ENCODE measurements at places on chromosomes 16 and 17.

DNA sequence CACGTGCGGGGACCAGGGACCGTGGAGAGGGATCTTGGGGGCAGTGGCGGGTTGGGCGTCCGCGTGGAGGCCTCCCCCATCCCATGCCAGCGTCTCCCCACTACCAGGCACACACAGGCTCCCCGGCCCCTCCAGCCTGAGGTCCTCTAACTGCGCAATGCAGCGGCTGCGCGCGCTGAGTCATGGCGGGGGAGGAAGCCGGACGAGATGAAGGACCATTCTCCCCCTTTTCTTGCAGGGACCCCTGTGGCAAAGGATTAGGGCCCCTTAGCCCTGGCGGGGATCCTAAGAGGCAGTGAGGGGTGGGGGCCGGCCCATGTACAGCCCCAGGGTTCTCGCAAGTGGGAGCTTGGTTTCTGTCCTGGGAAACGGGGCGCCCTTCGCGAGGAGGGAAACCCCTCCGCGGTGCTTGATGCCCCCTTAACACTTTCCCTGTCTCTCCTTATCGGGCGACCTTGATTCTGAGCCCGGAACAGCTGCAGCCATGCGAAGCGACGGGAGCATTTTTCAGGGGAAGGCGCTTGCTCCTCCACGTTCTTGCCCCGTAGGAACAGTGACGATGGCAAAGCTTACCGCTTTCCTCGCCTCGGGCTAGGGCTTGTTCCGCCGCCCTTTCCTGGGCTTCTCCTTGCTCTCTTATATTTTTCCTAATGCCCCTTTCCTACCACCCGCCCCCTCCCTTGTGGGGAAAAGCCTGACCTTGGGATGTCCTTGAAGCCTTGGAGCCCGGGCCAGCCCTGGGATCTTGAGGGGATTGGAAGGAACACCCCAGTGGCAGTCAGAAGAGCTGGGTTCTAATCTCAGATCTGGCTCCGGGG lies 592 bp downstream of the ALDOA start:
- DNase-seq, result no peak

- DNase-seq, result no peak
These were observed 3.2 kb downstream of the ZSCAN10 start for GRCh38 chr16:3095869-3096268.

DNA sequence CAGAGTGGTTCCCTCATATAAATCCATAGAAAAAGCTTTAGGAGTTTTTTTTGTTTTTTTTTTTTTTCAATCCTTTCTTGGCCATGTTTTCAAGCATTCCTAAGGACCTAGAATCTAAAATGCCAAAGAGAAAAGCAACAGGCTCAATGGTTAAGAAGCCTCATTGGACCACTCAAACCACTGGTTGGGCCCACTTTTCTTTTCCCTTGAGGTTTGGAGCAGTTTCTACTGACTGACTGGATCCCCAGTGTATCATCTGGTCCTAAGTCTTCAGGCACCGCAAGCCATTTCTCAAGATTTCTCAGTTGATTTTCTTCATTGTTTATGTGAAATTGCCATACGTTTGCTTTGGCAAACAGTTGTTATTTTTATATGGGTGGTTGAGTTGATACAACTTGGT lies 14.4 kb downstream of the METTL9 start:
- no peak for DNase-seq

DNA sequence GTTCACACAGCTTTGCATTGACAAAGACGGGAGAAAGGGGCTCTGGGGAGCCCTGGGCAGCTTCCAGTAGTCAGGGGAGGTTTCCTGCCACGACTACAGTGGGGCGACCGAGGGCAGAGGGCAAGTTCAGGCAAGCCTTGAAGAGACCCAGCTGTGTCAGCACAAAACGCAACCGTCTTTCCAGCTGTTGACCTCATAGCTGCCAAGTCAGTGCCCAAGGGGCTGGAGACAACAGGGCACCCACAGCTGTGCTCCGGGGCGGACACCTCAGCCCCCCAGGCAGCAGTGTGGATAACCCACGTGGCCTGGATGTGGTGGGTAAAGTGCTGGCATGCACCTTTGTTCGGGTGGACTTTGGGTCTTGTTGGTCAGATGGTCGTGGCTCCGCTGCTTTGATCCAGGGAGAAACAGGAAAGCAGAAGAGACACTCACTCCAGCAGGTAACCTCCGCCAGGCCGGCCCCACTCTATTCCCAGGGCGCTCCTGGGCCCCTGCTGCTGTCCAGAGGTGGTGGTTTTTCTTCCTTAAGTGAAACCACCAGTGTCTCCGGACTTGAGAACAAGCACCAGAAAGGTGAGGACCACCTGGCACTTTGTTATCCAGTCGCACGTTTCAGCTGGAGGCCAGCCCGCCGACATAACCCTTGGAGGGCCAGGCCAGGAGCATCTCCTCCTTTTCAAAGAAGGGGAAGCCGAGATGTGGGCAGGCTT lies 17.6 kb upstream of the CBX2 start:
- DNase-seq, result no peak

DNA sequence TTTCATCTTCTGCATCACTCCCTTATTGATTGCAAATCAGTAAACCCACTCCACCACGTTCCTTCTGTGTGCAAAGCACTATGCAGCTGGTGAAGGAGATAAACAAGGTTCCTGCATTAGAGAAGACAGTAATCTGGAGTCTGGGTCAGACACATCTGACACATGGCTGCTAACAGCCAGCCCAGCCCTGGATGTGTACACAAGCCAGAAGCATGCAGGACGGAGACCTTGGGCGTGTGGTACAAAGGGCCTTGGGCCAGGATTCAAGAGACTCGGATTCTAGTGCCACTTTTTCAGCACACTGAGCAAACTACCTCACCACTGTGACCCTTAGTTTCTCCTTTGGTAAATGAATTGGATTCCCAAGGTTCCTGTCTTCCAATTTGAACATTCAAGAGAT lies 86.6 kb upstream of the DNAH9 start:
- DNase-seq, result no peak

GRCh38 chr16:57823836-57824235 lies 21.5 kb upstream of the KIFC3 start:
- no peak for DNase-seq

GRCh38 chr17:55402374-55402773 lies 19.3 kb downstream of the MMD start:
- no peak for DNase-seq

- DNase-seq, result no peak
These were observed 36.2 kb upstream of the PPM1D start for GRCh38 chr17:60563743-60564142.

DNA sequence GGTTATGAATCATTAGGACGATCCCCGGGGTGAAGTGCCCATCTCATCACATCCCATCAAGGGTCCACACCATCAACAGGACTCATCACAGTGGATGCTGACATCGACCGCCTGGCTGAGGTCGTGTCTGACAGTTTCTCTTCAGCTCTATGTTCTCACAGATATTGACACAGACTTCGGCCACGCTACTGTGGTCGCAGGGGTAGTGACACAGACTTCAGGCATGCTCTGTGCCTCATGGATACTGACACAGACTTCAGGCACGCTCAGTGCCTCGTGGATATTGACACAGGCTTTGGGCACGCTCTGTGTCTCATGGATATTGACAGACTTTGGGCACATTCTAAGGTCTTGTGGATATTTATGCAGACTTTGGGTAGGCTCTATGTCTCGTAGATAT lies 50.1 kb downstream of the KLHDC4 start:
- DNase-seq, result no peak

GRCh38 chr16:68085259-68086071 lies at the start of gene NFATC3:
Gene NFATC3 (plus strand): TSS chr16:68085370. CDS start chr16:68085682, 312 bp downstream.
- DNase-seq, result peak; percentile 56

All from anterior cingulate cortex (tissue), 58 donors.